Non-pigmented ciliary epithelial cell (primary cell): ENCODE measurements at places on chromosomes 5 and 9.
A peak's percentile ranks its signal among the peaks of the same experiment; 100 is the strongest.

- no peak for DNase-seq
Observed at GRCh38 chr5:139733010-139733688, 62.5 kb upstream of the PSD2 start.

- no peak for DNase-seq
Observed at GRCh38 chr5:82164977-82165713, 113.0 kb downstream of the RPS23 start.

DNA sequence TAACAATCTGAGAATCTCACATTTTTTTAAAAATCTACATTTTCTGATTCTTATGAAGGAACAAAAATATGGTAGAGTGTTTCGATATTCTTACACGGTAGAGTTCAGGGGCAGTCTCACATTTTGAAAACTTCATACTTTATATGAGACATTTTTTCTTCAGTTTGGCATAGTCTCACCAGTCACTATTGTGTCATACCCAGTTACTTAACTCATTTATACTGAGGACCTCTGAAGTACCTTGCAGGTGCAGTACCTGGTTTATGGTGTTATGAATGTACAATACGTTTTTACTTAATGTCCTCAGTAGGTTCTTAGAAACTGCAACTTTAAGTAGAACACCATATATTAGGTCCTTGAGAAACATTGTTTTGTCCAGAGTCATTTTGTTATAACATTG is 196.6 kb downstream of the SGCD start:
- no peak for DNase-seq

- no peak for DNase-seq
Observed at GRCh38 chr9:77987081-77987656, 44.4 kb downstream of the GNAQ start.

GRCh38 chr5:54718656-54719055 is 201.1 kb downstream of the SNX18 start:
- DNase-seq = no peak

DNA sequence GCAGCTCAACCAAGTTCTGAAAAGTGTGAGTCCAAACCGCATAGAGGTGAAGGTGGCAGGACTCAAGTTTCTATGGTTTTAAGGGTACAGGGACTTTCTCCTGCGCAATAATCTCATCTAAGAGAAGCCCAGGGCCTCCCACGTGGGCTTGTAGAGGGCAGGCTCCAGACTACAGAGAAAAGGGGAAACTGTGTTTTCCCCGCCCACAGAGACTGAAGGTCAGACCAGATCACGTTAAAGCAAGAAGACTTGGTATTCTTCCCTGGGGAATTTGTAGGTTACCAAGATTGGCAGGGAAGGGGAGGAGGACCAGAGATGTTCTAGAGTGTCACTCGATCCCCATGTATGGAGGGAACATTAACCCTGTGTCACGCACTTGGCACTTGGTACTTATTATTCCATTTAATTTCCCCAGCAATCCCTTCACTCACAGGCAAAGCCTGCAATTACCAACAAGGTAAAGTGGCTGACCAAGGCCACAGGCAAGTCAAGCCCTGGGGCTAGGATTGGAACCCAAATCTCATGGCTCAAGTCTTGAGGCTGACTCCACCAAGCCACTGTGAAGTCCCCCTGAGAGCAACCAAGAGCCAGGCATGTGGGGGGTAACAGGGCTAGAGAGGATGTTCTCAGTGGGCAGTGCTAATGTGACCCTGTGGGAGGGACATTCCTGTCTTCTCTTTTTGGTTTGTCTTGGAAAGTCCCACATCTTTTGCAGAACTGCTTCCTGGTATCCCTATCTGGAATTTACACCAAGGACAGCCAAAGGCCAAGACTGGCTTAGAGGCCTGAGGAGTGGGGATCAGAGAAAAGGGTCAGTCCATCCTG is 18.3 kb upstream of the NEK6 start:
- no peak for DNase-seq

DNA sequence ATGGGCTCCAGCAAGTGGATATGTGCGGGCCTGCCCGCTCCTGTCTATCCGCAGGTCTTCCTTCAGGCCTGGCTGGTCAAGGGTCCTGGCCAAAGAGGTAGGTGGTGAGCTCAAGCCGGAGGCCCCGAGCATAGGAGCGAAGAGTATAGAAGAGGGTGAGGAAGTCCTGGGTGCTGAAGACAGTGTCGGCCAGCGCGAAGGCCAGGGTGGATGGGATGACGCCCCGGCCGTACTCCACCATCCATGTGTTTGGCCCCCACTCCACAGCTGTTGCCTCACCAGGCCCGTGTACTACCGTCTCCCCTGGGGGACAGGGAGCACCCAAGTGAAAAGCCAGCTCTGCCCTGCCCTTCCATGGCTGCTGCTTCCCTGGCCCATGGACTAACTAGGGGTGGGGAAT is 2.0 kb downstream of the SIGMAR1 start:
- no peak for DNase-seq

- DNase-seq = no peak
Observed at GRCh38 chr9:118563677-118564076, 805.6 kb downstream of the BRINP1 start.

DNA sequence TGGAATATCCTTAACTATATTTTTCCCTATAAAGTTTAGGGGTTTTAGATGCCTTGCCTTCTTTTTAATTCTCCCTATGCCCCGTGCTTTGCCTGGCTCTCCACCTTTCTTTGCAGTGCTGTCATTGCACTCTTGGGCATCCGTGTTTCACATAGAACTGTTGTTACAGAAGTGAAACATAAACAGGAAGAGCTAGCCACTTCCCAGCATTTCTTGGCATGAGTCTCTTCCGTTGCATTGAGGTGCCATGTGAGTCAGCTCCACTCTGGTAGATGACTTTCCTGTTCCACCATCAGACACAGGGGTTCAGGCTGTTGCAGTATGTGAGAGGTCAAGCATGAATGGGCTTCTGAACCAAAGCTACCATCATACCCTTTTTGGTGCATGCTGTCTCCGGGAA is 73.4 kb downstream of the ANGPTL2 start:
- DNase-seq = peak; percentile 59

DNA sequence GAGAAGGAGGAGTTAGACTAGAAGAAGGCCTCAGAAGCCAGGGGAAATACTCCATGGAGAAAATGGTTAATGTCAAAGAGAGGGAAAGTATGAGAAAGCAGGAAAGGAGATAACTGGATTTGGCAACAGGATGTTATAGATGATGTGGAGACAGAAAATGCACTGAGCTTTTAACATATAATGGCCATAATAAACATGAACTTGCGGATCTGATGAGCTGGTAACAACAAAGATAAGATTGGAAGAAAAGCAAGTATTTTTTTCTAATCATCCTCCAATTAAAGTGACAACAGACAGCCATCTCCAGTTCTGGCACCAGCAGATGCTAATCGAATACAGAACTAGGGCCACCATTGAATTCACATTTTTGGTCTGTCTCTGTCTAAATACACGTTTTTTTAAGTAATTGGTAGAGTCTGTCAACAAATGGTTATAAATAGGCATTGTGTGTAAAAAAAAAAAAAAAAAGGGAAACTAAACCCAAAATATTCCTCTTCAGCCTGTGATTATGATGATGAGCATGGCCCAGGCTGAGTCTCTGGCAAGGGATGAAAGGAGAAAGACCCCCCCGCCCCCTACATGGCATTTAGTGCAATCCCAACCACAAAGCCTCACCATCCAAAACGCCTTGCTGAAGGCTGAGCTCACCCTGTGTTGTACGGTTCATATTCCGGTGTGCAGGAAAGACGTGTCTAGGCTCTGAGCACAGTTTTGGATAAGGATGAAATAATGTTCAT is 149.5 kb upstream of the LHFPL2 start:
- no peak for DNase-seq

DNA sequence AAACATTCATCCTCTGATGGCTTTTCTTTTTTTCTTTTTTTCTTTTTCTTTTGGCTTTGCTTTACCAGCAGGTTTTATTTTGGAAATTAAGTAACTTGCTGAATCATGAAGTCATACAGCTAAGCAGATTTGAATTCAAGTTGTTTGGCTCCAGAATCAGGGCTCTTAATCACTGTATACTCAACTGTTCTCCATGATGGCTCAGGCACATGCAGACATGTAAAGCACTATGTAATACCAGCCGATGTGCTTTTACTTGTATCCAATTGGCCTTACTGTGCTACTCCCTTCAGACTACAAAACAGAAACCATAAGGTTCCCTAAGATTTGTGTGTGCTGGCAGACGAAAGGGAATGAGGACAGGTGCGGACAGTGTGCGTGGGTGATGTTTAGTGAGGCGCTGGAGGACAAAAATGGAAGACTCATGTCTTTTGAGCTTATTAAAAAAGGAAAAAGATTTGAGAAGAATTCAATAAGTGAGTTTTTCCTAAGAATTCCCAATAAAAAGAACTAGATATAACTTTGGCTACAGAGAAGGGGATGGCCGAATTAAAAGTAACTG is 44.7 kb upstream of the OTP start:
- no peak for DNase-seq

DNA sequence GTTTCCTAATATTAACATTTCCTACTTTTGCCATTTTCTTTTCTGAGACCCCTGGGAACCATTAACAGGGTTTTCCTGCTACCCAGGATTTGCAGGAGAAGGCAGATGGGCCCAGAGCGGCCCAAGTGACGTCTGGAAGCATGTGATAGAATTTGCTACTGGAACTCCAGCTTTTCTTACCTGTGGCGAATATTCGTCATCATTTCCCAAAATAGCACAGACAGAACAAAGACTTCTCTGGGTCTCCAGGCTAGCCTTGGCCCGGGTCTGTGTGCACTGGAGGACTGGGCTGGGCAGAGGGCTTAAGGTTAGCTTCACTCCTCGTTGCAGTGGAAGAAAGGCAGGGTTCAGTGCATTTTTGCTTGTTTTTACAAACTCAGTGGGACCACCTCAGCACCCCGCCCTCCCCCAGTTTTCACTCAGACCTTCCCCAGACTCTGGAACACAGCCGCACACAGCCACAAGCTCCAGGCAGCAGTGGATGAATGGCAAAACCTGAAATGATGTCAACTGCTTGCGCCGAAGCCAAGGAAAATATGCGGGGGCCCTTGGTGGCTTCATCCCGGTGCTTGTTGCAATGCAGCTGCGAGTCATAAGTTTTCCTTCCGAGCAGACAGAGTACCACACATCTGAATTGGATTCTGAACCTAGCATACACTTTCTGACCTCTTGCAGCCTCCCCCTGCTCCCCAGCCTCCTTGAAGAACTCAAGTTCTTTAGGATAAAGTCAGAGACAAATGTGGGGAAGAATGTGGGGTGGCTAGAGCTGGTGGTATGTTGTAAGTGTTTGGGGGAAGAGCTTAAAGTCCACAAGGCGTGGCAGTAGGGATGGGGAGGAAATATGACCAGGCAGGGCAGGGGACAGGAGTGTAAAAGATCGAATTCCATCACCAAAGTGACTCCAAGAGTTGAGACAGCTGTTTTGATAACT is 586.0 kb downstream of the CCDC171 start:
- peak; percentile 84 for DNase-seq

- DNase-seq = no peak
Observed at GRCh38 chr9:93620041-93620506, 43.7 kb downstream of the PHF2 start.

DNA sequence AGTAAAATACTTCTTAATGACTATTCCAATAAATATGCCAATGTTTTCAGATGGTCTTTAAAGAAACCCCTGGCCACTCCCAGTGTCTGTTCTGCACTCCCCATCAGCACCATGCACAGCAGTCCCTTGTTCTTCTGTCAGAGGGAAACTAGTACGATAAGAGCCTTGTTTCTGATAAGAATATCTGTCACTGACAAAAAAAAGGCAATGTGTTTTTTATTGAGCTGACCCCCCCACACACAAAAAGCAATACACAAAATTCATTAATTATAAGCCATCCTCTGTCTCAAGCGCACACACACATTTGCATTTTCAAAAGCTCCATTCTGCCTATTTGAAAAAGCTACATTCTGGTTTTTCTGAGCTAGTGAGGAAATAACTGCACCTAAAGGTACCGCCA is 119.1 kb downstream of the ENC1 start:
- DNase-seq = no peak

GRCh38 chr5:80782626-80783025 is 127.8 kb upstream of the DHFR start:
- DNase-seq = no peak

DNA sequence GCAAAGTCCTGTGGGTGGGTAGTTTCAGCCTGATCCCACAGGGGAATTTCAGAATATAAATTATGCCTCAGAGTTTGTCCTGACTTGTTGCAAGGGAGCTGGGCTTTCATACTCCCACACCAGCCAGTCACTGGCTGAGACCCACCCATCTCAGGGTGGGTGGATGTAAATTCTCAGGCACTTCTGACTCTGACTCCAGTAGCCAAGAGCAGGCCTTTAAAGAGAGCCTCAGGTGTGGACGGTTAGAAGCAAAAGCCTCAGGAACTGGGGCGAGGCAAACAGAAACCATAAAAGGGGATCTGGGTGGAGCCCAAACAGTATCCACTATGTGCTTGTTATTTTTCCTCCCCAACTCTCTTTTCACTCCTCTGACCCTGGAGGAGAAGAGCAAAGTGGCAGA is 28.6 kb upstream of the FBXW11 start:
- no peak for DNase-seq

DNA sequence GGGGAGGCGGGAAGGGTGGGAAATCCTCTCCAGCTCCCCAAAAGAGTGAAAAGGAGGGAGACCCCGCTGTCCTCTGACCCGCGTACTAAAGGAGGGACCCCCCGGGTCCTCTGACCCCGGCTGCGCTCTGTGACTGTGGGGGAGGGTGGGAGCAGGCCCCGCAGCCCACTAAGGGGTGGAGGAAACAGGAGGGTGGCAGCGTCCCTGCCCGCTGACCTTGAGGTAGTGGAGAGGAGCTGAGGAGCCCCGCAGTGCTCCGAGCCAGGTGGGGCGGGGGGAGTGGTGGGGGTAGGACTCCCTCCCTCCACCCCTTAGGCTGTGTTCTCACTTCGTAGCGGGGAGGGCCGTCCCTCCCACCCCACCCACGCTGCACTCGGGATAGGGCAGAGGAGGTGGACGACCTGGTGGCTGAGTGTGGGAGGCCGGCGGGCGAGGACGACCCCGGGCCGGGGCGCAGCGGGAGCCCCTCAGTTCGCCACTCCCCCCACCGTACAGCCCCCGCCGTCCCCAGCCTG is 449 bp upstream of the ADCY2 start:
- DNase-seq = no peak

DNA sequence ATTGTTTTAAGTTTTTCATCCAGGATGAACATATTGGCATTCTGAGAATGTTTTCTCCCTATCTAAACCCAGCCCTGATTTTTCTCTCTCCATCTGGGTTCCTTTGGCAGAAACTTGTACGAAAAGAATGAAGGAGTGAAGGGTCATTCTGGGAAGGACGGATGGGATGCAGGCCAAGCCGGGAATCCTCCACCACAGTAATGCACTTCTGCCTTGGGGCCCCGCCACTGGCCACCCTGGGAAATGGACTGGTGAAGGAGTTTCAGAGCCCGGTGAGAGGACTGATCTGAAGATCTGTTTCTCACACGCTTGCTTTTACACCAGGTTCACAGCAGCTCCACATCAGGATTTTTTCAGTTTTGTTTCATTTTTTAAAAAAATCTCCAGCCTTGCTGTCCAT is 554.8 kb downstream of the BNC2 start:
- no peak for DNase-seq

GRCh38 chr5:149363358-149363757 is 5.5 kb downstream of the PCYOX1L start:
- DNase-seq = no peak

GRCh38 chr9:33236571-33236970 is 3.4 kb upstream of the SPINK4 start:
- DNase-seq = no peak

GRCh38 chr9:21856301-21857094 is 54.1 kb downstream of the MTAP start:
- DNase-seq = no peak
